ENCODE measurements at places on chromosomes 6 and 20.

GRCh38 chr6:69456086-69456485, 340.7 kb downstream of the LMBRD1 start:
- DNase-seq = no peak

GRCh38 chr6:33586108-33586640, 6.1 kb upstream of the BAK1 start:
- no peak for DNase-seq

DNA sequence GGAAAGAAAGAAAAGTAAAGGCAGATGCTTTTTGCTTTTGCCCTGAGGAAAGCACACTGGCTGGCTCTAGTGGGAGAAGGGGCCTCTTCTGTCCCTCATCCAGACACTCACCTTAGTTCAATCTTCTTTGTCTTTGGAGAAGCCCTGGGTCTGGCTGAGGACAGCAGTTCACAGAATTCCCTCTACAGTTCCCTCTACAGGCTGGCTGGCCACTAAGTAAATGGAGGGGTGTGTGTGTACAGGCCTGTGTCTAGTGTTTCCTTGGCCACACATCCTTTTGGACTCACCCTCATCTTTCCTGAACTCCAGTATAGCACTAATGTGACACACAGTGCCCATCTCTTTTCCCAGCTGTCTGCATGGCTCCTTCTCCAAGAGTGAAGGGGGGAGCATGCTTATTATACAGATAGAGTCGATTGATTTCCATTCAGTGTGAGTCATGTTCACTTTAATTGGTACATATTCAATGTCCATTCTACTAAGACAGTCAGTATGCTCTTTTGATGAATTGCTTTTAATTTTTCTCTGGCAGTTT, 26.0 kb upstream of the CLVS2 start:
- no peak for DNase-seq

- no peak for DNase-seq
Observed at GRCh38 chr20:43066125-43066524, 123.6 kb downstream of the PTPRT start.

DNA sequence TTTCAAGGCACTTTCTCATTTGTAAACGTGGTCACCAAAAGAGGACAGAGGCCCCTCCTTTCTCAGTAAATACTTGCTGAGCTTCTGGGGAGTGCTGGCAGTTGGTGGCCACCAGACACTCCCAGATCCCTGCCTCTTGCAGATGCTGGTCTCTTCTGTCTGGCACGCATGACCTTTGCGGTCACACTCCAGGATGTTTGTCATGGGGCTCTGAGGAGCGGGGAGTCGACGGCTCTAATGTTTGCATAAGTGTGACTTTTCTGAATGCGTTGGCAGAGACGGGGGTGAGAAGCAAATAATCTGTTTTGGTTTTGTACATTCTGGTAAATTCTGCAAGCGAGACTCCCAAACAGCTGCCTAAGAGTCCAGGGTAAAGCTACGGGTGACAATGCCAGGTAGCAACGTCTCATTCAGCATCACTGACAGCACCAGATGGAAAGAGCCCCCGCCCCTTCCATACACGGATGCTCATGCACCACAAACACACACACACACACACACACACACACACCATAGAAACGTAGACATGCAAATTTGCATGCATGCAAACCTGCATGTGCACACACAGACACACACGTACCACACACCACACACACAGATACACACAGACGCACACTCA, 101.1 kb downstream of the YTHDF1 start:
- no peak for DNase-seq

DNA sequence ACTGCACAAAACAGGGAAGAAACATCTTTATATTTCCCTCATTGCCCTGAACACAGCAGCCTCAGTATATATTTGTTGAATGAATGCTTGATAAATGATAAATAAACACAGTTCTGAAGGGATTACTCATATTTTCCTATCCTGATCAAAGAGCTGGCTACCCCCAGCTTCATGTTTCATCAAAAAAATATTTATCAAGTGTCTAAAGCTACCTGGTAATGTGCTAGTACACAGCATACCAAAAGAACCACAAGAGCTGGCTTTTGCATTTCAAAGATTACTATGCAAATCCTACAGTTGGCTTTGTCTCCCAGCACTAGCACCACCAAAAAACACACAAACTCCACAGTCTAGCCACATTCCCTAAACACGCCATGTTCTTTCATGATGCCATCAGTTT, 130.0 kb downstream of the BTBD9 start:
- no peak for DNase-seq

GRCh38 chr6:163001330-163001729, 273.6 kb downstream of the PACRG start:
- no peak for DNase-seq

- DNase-seq = no peak
Observed at GRCh38 chr6:143468026-143468425, 17.4 kb downstream of the PEX3 start.

- DNase-seq = no peak
Observed at GRCh38 chr20:48901326-48901725, 20.2 kb upstream of the ARFGEF2 start.

GRCh38 chr20:6135347-6135746, 12.5 kb upstream of the FERMT1 start:
- DNase-seq = no peak

- no peak for DNase-seq
Observed at GRCh38 chr20:12554426-12554825, 454.3 kb upstream of the SPTLC3 start.

GRCh38 chr6:49933526-49933925, 30.4 kb downstream of the DEFB114 start:
- no peak for DNase-seq

- peak; percentile 77 for DNase-seq
Observed at GRCh38 chr6:31815025-31815838, at the start of the genes HSPA1A and HSPA1L. TSS of gene HSPA1A (plus strand) at chr6:31815543. CDS start at chr6:31815757, 214 bp downstream. TSS of gene HSPA1L (minus strand) at chr6:31815283. CDS start at chr6:31811972, 3,311 bp downstream.

DNA sequence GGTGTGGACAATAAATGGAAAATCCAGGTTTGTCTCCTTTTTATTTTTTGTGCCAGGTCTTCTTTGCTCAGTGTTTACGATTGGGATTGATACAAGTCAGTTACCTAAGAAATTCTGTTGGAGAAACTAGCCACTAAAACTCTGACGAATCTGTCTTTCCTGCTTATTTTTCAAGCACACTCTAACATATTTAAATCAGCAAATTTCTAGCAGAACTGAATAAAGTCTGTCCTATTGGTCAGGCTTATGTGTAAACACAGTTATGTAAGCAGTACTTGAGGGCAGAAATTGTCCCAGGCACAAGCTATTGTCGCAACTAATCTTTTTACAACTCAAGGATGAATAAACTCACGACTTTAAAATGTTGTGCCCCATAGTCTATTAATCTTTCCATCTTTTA, 12.1 kb upstream of the EXOC2 start:
- DNase-seq = no peak

- no peak for DNase-seq
Observed at GRCh38 chr6:128487746-128488145, 32.7 kb downstream of the PTPRK start.

DNA sequence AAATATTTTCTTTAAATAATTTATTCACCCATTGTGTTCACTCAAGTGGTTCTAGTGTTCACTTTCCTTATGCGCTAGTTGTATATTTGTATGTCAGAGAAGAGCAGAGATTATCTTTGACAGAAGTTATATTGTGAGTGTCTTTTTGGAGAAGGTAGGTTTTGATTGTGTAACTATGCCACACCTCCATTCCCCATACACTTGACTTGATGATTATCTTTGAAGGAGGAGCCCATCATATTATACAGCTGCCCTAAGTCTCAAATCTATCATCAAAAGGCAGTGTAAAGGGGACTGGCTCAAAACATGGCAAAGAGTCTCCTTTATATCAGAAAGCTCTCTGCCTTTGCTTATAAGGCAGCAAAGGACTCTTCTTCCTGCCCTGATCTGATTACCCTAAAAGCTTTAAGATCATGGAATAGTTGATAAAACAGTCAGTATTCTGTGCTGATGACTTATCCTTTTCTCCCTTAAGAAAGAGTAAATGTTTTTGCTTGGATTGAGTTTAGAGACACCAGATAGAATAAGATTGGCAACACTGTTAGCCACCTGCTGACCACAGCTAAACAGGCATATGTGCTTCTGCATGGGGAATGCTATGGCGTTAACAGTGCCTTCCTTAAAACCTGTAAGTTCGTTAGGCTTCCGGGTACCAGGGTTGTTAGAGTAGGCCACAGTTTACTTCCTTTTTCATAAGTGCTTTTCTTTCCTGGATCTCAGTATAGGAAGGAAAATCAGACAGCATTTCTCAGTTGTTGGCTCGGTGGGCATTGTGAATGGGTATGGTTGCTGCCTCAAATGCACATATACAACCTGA, 22.6 kb downstream of the TOP1 start:
- no peak for DNase-seq
